ENCODE measurements at places on chromosomes 5 and 9. TPM values are rescaled to one million over a fixed set of nuclear protein-coding genes. Genes with fewer than 3 reads are reported as not detected.

Gene SLC34A3
- polyA plus RNA-seq, result not detected

Gene NUTM2G
- 0.05 TPM for polyA plus RNA-seq

Gene CLIC3
- polyA plus RNA-seq, result 30.2 TPM

Gene GMCL2
- polyA plus RNA-seq, result not detected

Gene CSNK1G3
- polyA plus RNA-seq, result 31.9 TPM

DNA sequence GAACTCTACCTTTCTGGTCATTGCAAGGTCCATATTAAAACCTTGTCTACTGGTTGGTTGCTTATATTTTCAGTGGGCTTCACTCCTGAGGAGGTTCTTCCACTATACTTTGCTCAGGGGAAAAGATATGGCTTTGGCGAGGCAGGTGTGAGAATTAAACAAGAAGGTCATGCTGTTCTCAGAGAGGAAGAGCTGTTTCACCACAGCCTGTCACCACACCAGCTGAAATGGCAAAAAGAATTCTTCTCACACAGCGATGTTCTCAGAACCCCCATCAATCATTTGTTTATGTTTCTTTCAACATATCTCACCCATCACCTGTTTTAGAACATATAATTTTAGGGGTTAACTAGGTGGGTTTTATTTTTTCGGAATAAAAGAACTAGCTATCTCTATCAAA lies 38.6 kb downstream of the CAPSL start:
- no peak for DNase-seq

DNA sequence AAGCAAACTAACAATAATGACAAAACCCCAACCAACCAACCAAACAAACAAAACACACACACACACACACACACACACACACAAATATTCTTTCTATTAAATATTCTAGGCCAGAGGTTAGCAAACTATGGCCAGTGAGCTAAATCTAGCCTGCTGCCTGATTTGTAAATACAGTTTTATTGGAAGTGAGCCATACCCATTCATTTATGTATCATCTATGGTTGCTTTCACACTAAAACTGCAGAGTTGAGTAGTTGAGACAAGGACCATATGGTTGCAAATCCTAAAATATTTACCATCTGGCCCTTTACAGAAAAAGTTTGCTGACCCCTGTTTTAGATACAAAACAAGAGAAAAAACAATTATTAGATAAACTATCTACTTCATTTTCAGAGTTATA lies 620.5 kb upstream of the SEMA6A start:
- no peak for DNase-seq

DNA sequence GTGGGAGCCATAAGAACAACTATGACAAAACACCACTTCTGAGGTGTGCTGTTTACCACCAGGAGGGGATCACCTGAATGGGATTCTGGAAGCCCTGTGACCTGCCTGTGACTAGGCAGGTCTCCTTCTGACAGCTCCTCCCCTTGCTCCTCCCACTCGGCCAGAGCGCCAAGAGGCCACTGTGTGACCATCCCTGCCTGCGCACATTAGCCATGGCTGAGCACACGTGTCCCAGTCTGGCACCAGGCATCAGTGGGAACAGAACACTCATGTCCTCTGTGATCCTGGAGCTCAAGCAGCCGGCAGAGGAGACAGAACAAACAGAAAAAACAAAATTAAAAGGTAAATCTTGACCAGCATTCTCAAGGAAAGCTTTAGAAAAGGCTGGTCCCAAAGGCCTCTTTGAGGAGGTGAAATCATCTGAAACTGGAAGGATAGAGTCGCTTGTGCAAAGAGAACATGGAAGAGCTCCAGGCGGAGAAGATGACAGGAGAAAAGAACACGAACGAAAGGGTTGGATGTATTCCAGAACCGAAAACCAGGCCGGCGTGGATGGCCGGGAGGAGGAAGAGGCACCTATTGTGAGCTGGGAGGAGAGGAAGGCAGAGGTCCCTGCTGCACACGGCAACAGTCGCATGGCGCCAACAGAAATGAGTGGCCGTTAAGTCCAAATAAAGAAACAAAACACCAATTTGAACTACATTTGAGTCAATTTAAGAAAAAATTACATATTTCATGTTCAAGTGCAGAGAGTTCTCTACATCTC lies 5.1 kb downstream of the MED10 start:
- DNase-seq, result no peak

DNA sequence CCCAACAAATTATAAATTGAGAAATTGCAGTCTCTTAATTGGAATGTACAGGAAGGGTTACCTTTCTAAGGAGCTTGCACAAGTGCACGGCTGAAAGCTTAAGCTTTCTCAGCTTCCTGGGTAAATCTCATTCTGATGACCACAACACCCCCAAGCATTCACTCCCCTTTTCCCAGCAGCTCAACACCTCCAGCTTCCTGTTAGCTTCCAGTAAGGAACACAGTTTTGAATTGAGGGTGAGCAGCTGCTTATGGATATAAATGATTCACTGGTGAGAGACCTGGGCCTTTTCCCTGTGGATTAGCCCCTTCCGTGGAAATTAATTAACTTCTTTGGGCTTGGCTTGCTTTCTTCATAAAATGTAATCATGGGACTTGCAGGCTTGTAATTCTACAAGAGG lies 101.2 kb downstream of the SLC28A3 start:
- DNase-seq, result no peak

- DNase-seq, result no peak
These were observed 55.2 kb upstream of the DAPK1 start for GRCh38 chr9:87442451-87442850.

DNA sequence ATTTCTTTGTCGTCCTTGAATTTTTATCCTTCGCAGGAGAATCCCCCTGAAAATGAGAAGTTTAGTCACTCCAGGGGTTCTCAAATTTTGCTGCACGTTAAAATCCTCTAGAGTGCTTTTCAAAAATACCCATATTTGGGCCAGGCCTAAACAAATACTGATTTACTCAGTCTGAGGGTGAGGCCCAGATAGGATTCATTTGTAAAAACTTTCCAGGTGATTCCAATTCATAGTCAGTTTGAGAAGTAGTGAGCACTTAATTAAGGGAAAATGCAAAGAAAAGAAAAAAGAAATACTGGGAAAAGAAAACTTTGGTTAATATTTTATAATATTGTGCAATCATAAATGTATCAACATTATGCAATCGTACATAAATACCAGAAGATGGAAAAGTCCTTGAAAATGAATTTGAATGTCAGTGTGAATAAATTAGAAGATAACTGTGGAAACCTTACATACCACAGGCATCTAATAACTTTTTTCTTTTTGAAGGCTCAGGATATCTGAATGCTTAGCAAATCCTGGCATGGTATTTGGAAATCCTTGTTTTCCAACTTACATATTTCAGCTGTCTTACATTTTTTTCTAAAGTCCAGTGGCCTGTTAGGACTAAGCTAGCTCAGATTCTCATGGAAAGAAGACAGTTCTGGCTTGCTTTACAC lies 116.5 kb upstream of the DAPK1 start:
- DNase-seq, result no peak

GRCh38 chr9:121773286-121773953 lies 122.0 kb downstream of the DAB2IP start:
- DNase-seq, result peak; percentile 50

- DNase-seq, result no peak
These were observed 372.1 kb upstream of the RIOK2 start for GRCh38 chr5:97554977-97555643.

Data from naive thymus-derived CD8-positive, alpha-beta T cell (primary cell).